Stimulated activated naive CD8-positive, alpha-beta T cell treated with anti-CD3 and anti-CD28 coated beads, Interleukin-15, Interleukin-2, amounts not matched to agents 100 U/mL and 50 U/mL, for 24 hours (primary cell): ENCODE measurements at places on chromosomes 2 and 18.

- no peak for DNase-seq
Measured at GRCh38 chr2:205759257-205759656, 77.0 kb downstream of the NRP2 start.

DNA sequence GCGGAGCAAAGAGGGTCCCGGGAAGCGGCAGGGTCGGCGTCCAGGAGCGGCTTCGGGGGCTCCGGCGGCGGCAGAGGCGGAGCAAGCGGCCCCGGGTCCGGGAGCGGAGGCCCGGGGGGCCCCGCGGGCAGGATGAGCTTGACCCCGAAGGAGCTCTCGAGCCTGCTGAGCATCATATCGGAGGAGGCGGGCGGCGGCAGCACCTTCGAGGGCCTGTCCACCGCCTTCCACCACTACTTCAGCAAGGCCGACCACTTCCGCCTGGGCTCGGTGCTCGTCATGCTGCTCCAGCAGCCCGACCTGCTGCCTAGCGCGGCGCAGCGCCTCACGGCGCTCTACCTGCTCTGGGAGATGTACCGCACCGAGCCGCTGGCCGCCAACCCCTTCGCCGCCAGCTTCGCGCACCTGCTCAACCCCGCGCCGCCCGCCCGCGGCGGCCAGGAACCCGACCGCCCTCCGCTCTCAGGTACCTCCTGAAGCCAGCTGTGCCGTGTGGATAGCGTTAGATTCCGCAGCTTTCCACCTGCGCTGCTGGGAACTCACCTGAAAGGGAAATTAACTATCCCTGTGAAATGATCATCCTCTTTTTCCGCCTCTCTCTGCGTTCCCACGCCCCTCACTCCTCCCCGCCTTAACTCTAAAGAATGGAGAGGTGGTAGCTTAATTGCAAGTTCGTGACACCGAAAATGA lies 472 bp downstream of the CNOT11 start:
- peak; percentile 70 for DNase-seq

DNA sequence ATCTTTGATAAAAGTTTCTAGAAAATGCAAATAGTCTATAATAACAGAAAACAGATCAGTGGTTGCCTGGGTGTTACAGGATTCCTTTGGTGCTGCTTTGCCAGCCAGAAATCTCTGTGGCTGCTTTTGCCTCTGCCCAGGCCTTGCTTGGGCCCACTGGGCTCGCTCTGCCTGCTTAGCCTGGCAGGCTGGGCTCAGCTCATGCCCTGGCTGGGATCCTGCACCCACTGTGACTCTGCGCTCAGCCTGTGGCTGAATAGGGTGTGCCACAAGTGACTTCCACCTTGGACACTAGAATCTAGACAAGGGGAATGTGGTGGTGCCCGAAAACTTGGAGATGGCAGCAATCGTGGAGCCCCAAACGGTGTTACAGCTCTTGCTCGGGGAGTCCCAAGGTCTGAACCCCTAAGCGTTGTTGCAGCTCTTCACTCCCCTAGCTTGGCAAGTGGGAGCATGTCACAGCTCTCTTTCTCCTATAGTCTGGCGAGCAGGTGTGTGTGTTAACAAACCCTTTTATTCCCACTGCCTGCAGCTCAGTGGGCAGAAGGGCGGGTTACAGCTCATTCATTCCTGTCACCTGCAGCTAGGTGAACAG lies 50.9 kb downstream of the FBXO48 start:
- DNase-seq = no peak

GRCh38 chr2:146982393-146982846 lies 862.4 kb upstream of the ACVR2A start:
- DNase-seq = no peak

DNA sequence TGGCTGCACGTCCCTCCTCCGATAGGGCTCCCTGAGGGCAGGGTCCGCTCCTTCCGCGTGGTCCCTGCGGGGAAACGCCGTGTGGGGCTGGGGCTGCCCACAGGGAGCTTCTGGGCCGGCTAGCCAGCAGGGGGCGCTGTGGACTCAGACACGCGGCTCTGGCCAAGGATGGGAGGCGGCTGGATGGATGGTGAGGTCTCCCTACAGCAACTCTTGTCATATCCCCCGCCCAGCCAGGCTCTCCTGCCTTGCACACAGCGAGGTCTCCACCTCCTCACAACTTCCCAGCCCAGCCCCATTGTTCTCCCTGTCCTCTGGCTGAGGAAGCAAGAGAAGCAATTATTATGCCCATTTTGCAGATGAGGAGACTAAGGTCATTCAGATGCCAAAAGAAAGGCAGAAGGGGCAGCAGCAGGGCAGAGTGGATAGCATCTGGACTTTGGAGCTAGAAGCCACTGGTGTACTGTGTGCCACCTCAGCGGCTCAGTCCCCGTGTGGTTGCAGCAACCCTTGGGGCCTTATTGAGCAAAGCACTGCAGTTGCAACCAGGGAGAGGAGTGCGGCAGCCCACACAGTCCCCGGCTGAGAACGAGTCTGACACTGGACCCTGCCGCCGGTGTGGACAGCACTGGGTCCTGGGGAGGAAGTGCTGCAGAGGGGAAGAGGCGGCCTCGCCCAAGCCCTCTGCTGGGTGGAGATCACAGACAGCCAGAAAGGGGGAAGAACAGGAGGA lies 99.0 kb downstream of the ZFP36L2 start:
- DNase-seq = peak; percentile 98

- DNase-seq = no peak
Measured at GRCh38 chr2:216549926-216550690, 51.5 kb downstream of the RPL37A start.
